Fibroblast of skin of right quadriceps (primary cell): ENCODE measurements at places on chromosomes 2 and 18.

GRCh38 chr2:128801576-128801975, 482.9 kb upstream of the HS6ST1 start:
- no peak for DNase-seq

- peak; percentile 95 for DNase-seq
Measured at GRCh38 chr2:1721706-1722646, 22.3 kb downstream of the PXDN start.

DNA sequence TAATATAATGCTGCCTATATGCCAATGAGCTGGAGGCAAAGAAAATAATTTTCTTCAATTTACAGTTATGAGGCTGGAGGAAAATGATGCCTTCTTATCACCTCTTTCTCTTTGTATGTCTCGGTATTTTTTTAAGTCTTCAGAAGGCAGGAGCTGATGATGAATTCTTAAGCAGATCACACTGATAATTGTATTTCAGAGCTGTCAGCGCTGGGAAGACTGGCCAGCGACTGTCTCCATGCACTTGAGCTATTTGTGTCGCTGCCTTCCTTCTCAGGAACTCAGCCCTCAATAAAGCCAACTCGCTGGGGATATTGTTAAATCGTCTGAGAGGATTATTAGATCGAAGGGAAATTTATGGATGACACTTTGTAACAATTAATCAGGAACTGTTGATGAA, 40.3 kb downstream of the PTGR3 start:
- DNase-seq: no peak

- peak; percentile 71 for DNase-seq
Measured at GRCh38 chr18:11861583-11862288, 10.5 kb downstream of the CHMP1B start.

- no peak for DNase-seq
Measured at GRCh38 chr2:60966507-60967405, 50.8 kb upstream of the PEX13 start.
